ENCODE measurements at places on chromosomes 7 and 10.

DNA sequence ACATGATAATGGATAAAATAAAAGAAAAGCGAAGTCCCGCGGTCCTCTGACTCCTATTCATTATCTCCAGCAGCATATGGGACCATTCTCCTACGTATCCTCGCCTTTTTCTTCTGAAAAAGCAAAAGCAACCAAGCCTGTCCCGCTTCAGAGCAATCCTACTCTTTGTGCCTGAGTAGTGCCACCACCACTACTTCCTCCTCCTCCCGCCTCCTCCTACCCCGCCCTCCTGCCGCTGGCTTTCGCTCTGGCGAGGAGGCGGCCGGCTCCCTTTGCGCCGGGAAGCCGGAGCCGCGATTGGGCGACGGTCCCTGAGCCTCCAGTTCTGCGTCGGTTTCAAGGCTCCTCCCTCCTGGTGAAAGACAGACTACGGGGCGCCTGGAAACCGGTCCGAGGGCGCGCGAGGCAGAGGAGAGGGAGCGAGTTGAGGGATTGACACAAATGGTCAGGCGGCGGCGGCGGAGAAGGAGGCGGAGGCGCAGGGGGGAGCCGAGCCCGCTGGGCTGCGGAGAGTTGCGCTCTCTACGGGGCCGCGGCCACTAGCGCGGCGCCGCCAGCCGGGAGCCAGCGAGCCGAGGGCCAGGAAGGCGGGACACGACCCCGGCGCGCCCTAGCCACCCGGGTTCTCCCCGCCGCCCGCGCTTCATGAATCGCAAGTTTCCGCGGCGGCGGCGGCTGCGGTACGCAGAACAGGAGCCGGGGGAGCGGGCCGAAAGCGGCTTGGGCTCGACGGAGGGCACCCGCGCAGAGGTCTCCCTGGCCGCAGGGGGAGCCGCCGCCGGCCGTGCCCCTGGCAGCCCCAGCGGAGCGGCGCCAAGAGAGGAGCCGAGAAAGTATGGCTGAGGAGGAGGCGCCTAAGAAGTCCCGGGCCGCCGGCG lies at the start of gene FZD1:
TSS of gene FZD1 (plus strand) at position 388 of the 878 bp plus-strand sequence. CDS start at position 836, 448 bp downstream.
- peak; percentile 85 for DNase-seq

DNA sequence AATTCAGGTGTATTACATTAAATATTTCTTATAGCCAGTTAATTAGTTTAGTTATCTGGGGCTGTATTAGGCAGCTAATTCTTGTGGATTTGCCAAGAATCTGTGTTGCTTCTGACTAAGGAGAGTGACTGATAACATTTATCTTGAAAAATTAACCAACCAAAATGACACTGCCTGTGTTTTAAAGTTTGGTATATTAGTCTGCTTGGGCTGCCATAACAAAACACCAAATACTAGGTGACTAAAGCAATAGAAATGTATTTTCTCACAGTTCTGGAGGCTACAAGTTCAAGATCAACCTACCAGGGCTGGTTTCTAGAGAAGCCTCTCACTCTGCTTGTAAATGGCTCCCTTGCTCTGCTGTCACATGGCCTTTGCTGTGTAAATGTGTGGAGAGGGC lies 12.9 kb downstream of the EXOC4 start:
- no peak for DNase-seq

- DNase-seq: no peak
Measured at GRCh38 chr10:14293526-14293925, 37.2 kb downstream of the FRMD4A start.

GRCh38 chr10:25522946-25523608 lies 348.3 kb downstream of the GPR158 start:
- DNase-seq: no peak

GRCh38 chr10:18619016-18619415 lies 32.4 kb downstream of the NSUN6 start:
- DNase-seq: no peak

- DNase-seq: peak; percentile 84
Measured at GRCh38 chr10:102678842-102679289, 34.6 kb downstream of the TRIM8 start.

DNA sequence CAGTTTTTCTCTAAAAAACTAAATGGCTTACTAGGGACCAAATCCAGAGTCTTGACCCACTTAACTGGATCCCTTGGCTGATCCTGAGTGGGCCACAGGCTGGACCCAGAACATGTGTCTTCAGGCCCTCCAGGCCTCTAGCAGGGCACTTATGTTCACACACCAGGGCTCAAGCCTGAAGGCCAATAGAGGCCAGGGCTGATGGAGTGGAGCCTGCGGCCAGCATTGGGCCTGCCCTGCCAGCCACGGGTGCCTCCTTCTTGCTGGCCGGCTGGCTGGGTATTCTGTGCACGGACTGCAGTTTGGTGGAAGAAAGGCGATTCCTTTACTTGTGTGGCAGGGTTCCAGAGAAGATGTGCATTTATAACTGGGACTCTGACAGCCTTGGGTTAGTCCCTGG lies 103.0 kb upstream of the ZNF32 start:
- DNase-seq: no peak

GRCh38 chr10:88336334-88336733 lies 246.8 kb downstream of the RNLS start:
- DNase-seq: no peak

GRCh38 chr7:151195616-151196450 lies 8.8 kb upstream of the ASB10 start:
- no peak for DNase-seq

DNA sequence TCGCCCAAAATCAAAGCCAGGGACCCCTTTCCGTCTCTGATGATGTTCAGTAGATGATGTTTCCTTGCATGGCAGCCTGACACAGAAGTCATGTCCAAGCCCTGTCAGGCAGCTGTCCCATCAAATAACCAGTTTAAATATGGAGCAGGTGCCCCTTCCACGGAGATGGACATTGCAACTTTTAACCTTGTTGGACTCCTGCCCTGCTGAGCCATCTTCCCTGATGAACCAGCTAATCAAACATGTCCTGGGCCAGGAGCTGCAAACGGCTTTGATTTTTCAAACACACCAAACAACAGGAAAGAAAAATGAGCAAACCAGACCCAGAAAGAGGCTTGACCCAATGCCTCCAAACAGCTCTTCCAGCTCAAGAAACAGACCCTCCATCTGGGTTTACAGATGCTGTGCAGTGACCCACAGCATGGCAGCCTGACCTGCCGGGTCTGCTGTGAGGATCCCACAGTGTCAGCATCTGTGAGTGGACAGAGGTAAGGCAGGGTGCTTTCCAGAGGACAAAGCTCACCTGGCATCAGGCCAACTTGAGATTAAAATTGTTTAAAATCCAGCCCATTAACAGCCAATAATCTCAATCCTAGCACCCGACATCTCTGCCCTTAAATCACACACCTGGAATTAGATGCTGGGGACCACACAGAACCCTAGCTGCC lies 372.6 kb downstream of the GRID1 start:
- no peak for DNase-seq

- DNase-seq: no peak
Measured at GRCh38 chr10:78203915-78204818, 170.5 kb downstream of the RPS24 start.

DNA sequence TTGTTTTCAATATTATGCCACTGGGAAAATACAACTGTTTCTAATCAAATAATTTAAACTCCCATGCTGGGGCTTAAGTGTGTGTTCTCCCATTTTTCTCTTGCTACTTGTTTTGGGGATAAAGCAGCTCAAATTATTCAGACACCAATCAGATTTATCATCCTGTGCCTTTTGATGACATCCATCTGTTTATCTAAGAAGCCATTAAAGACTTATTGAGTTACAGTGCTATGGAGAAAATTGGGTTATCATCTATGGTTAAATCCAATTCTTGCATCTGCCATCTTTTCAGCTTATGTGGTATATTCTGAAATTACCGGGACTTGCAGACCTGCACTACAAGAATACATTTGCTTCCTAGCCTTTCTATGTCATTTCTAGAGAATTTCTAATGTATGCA lies 401.2 kb downstream of the GFRA1 start:
- DNase-seq: no peak

DNA sequence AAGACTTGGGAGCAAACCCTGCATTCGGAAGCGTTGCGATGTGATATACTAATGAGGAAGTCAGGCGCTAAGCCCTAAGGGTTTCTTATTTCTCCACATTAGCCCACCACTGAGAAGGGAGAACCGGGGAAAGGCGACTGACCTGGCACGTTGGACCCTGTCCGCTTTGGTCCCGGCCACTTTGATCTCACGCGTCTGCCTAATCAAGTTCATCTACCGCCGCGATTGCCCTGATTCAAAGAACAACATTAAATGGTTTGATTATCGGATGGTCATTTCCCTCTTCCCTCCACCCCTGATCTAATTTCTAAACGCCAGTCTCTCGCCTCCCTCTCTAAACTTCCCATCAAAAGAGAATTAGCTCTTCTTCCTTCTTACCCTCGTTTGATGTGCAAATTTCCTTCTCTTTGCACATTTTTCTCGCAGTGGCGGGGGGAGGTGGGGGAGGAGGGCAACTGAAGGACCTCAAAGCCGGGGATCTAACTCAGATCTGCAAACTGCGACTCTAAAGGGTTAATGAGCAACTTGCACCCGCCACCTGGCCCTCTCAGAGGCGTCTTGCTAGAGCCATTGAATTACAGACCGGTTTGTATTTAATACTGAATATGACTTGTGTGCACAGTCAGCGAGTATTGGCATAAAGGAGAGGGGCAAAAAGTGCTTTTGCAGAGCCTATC lies 687 bp upstream of the DKK1 start:
- no peak for DNase-seq

GRCh38 chr10:132164761-132165278 lies 21.9 kb upstream of the DPYSL4 start:
- no peak for DNase-seq

GRCh38 chr7:99409192-99409572 lies 413 bp downstream of the BUD31 start:
- DNase-seq: no peak

DNA sequence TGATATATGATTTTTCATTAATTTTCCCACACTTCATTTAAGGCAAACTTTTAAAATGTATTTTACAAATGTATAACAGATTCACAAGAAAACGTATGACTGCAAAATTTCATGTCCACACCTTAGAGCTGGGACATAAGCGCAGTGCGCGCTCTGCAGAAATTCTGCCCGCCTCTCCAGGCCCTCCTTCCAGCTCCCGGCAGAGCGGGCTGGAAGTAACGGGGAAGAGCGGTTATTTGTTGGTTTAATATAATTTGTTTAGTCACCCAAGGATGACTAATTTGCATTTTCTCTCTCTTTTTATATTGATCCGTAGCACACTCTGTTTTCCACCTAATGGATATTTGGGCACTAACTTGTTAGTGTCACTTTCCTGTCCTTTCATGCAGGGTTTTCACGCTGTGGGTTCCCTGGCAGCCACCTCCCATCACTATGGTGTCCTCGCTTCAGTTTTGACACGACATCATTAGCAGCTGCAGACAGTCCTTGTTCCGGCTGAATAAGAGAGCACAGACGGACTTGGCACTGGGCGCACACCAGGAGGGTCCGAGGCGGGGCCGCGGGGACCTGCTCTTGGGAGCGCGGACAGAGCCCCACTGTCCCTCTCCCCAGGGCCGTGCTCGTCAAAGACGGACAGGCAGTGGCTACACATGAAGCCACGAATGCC lies 129.2 kb upstream of the SEC61G start:
- DNase-seq: peak; percentile 55

- DNase-seq: no peak
Measured at GRCh38 chr10:48496831-48497779, 107.8 kb downstream of the ARHGAP22 start.

- no peak for DNase-seq
Measured at GRCh38 chr7:4070214-4070613, 611.9 kb upstream of the FOXK1 start.

DNA sequence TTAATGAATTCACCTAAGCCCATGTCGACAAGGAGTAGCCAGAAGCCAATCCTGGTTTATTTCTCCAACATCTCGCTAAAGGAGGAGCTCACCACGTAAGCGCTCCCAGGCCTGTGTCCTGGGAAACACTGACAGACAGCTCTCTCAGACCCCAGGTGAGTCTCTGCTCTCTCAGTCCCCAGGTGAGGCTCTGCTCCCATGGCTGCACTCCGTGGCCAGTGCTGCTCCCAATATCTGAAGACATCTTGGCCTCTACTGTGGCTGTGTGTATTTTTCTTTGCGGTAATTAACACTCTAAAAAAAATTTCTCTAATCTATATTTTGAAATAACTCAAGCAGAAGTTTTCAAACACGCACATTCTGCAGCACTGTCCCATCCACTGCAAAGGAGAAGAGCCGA lies 564.5 kb downstream of the PTPRN2 start:
- no peak for DNase-seq

- no peak for DNase-seq
Measured at GRCh38 chr10:75525067-75525466, 93.6 kb downstream of the LRMDA start.

DNA sequence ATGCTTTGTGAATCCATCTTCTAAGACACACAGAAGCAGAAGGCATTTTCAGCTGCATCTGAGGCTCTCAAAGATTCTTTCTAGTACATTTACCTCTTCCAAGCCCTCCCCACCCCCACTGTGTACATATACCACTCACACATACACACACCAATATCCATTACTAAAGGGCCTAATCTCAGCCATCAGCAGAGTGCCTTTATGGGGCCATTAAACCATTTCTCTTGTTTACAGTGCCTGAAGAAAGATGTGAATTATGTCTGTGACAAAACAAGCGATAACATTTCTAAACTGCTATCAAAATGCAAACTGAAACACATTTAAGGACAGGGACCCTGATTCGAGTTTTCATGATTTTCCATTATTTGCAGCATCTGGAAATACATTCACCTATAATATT lies 40.0 kb downstream of the ETV1 start:
- no peak for DNase-seq

DNA sequence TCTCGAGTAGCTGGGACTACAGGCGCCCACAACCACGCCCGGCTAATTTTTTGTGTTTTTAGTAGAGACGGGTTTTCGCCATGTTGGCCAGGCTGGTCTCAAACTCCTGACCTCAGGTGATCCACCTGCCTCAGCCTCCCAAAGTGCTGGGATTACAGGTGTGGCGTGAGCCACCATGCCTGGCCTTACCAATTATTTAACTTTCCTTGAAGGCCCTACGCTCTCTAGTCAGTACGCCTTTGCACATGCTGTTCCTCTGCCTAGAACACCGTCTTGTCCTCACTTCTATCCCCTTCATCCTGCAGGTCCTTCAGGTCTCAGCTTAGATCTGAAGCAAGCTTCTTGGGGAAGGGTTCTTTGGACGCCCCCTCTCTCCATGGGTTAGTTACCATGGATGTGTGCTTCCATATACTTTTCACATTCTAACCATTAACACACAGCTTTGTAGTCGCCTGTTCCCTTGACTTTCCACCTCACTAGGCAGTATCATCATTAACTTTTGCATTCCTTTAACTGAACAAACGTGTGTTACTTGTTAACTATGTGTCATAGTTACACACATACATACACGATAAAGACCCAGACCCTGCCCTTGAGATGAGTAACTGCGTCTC lies 592 bp upstream of the ATP6V1F start:
- no peak for DNase-seq
